ENCODE measurements at places on chromosomes 7 and 10.
A peak's percentile ranks its signal among the peaks of the same experiment; 100 is the strongest.

DNA sequence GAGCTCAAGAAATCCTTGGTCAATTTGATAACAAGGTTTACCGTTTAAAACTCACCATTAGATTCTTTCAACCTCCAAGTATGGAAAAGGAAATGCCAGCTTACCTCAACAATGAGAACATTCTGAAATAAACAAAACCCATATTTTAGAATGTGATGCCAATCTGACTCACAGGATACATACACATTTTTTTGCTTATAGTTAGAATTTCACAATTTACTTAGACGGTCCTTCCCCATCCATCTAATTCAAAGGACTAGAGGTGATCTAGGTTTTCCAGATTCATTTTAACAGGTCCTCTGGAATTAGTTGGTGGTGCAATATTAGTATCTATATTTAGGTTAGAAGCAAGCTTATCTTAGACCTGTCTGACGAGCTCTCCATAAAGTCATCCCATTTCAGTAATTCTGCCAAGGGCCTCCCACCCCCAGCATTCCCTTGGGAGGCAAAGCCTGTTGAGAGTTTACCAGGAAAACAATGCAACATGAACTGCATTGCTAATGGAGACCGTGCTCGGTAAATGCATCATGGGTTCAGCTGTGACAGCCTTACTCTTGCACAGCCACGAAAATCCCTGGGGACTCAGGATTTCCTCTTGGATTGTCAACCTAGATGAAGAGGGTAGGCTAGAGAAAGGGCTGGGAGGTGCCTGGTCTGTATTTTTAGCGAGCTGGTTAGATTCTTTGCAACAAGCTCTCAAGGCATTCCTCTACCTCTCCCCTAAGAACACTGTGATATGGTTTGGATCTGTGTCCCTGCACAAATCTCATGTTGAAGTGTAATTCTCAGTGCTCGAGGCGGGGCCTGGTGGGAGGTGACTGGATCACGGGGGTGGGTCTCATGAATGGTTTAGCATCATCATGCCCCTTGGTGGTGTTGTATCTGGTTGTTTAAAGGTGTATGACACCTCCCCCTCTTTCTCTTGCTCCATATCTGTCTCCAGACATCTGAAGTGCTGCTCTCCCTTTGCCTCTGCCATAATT is 93.8 kb downstream of the PRTFDC1 start:
- no peak for DNase-seq
- H3K36me3 ChIP-seq = no peaks in the 10 kb centered on the region
- H3K4me1 ChIP-seq = no peaks in the 10 kb centered on the region
- no peak overlapping the region for H3K27ac ChIP-seq
- H3K4me3 ChIP-seq = no peak overlapping the region

GRCh38 chr7:91235211-91235832 is 28.9 kb upstream of the FZD1 start:
- H3K36me3 ChIP-seq = no peaks in the 10 kb centered on the region
- no peaks in the 10 kb centered on the region for H3K4me1 ChIP-seq
- no peaks in the 10 kb centered on the region for H3K27me3 ChIP-seq
- DNase-seq = no peak
- H3K4me3 ChIP-seq = no peak overlapping the region
- H3K27ac ChIP-seq = no peak overlapping the region

- no peak overlapping the region for H3K4me3 ChIP-seq
- no peaks in the 10 kb centered on the region for H3K27me3 ChIP-seq
- H3K36me3 ChIP-seq = no peaks in the 10 kb centered on the region
- no peaks in the 10 kb centered on the region for H3K4me1 ChIP-seq
These were observed 121.4 kb upstream of the SEC61G start for GRCh38 chr7:54880326-54880989.

DNA sequence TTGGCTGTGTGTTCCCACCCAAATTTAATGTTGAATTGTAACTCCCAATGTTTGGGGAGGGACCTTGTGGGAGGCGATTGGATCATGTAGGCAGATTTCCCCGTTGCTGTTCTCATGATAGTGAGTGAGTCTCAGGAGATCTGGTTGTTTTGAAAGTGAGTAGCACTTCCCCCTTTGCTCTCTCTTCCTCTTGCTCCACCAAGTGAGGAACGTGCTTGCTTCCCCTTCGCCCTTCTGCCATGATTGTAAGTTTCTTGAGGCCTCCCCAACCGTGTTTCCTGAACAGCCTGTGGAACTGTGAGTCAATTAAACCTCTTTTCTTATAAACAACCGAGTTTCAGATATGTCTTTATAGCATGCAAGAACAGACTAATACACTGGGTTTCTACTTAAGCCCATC is 176.3 kb downstream of the CDK14 start:
- no peaks in the 10 kb centered on the region for H3K4me1 ChIP-seq
- no peak overlapping the region for H3K27ac ChIP-seq
- H3K27me3 ChIP-seq = no peaks in the 10 kb centered on the region
- DNase-seq = no peak
- H3K36me3 ChIP-seq = no peaks in the 10 kb centered on the region
- H3K4me3 ChIP-seq = no peak overlapping the region

- H3K27ac ChIP-seq = no peak overlapping the region
- no peaks in the 10 kb centered on the region for H3K27me3 ChIP-seq
- H3K4me1 ChIP-seq = no peaks in the 10 kb centered on the region
- no peak for DNase-seq
These were observed 174.2 kb downstream of the KMT2E start for GRCh38 chr7:105188201-105188600.

DNA sequence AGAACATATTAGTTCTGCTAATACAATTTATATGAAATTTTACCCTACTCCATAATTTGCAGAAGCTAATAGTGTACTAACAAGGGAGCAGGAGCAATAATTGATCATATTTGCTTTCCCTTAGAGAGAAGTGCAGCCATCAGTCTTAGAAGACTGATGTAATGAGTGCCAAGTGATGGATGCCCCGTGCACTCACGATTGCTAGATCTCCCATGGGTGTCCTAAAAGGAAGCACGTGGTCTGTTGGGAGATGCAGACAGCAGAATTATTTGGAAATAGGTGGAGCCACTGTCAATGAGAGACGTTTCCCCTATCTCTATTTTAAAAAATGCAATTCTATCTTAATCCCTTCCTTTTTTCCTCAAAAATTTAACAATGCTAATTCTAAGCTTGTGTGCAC is 772.2 kb upstream of the C7orf33 start:
- no peaks in the 10 kb centered on the region for H3K36me3 ChIP-seq
- H3K4me3 ChIP-seq = no peak overlapping the region
- H3K4me1 ChIP-seq = no peaks in the 10 kb centered on the region
- H3K27ac ChIP-seq = no peak overlapping the region
- DNase-seq = no peak

- no peaks in the 10 kb centered on the region for H3K4me1 ChIP-seq
- H3K27ac ChIP-seq = peak overlapping the region; percentile 33
- H3K4me3 ChIP-seq = peak overlapping the region; percentile 55
- H3K27me3 ChIP-seq = no peaks in the 10 kb centered on the region
These were observed 50.5 kb upstream of the FOXK1 start for GRCh38 chr7:4631380-4632179.

GRCh38 chr7:66036788-66037187 is 38.8 kb upstream of the ASL start:
- no peaks in the 10 kb centered on the region for H3K36me3 ChIP-seq
- H3K4me1 ChIP-seq = no peaks in the 10 kb centered on the region
- DNase-seq = no peak
- H3K4me3 ChIP-seq = no peak overlapping the region

Data from breast epithelium (tissue), 4 donors.